NCI-H2171 treated with DMSO at 0.1 percent for 48 hours (cell line): ENCODE measurements at places on chromosomes 5 and 9.
A peak's percentile ranks its signal among the peaks of the same experiment; 100 is the strongest.

DNA sequence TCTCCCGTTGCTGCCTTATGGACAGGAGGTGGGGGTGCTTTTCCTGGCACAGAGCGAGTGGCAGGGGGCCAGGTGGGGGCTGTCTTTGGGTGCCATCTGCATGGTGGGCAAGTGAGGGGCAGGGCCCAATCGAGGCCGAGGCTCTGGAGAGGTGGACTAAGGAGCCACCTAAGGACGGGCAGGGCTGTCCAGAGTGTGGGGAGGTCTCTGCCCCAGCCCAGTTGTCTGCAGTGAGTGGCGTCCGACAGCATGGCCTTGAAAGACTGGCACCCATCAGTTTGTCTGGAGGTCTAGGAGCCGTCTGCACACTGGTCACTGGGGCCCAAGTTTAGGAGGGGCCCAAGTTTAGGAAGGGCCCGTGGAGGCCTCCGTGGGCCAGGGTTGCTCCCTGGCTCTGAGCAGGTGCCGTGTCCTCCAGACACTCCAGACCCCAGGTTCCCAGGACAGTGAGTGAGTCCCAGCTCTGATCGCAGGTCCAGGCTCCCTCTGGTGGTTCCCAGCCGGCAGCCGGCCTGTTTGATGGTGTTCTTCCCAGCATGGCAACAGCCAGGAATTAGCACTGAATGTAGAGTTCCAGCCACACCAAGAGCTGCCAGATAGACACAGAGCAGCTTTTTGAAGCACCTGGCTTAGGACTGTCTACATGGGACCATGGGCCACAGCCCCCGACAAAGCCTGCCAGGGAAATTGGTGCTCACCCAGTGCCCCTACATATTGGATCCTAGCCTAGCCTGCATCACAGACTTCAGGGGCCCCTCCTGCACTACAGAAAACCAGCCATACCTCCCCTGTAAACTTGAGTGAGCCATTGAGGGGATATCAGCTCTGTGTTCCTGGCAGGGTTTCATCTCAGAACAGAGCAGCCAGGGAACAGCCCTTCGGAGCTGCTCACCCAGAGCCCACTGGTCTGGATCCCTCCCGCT is 120.9 kb downstream of the WNK2 start:
- peak; percentile 40 for DNase-seq

DNA sequence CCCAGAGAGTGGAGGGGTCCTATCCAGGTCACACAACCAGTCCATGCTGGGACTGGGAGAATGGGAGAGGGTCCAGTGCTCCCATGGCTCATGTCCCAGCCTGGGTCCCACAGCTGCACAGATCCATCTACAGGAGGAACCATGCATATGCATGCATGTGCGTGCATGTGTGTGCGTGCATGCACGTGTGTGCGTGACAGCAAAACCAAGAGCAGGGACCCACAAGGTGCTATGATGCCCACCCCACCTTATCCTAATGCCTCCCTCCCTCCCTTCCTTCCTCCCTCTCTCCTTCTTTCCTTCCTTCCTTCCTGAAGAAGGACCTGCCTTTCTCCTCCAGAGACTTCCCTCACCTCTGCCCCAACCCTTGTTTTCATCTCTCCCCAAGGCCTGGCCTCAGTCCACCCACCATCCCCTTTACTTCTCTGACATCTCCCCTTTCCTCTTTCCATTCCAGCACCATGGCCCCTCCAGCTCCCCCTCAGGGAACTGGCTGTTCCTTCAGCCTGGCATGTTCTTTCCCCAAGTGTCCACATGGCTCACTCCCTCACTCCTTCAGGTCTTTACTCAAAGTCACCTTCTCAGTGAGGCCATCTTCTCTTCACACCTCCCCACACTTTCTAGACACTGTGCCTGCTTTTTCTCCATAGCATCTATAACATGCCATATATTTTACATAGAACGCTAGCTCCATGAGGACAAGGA is 21.8 kb downstream of the AQP7 start:
- no peak for DNase-seq

DNA sequence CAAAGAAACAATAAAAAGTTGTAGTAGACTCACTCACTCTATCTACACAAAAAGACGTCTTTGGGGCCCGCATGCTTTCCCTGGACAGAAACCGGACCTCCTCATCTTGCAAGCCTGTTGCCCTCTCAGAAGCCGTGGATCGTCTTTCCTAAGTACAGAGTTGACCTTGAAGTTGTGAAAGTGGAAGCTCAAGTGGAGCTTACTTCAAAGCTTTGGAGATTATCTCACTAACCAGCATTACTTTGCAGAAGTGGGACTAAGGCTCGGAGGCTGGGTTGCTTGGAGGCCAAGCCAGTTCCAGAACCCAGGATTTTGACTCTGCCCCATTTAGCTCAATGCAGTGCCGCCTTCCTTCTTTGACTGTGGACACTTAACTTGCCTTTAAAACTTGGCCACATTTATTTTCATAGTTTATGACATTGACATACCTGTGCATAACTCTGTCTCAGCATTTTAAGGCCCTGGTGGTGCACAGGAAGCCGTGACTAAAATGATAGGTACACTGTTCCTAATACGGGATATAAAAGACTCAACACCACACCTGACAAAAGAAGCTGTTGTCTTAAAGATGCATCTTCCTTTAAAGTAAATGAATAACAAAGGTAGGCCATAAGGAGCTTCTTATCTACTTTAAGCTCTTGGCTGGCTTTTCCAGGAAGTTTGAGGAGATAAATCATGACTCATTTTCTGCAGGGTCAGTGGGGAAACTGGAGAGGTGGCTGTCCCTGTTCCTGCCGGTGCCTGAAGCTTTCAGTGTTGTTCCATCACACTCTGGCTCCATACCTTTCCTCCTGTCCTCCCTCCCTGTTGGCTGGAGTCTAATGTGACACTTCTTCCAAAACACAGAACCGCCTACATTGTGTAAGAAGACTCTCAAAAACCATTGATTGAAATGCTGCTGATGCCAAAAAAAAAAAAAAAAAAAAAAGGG is 10.7 kb downstream of the SLC25A25 start:
- DNase-seq, result no peak

DNA sequence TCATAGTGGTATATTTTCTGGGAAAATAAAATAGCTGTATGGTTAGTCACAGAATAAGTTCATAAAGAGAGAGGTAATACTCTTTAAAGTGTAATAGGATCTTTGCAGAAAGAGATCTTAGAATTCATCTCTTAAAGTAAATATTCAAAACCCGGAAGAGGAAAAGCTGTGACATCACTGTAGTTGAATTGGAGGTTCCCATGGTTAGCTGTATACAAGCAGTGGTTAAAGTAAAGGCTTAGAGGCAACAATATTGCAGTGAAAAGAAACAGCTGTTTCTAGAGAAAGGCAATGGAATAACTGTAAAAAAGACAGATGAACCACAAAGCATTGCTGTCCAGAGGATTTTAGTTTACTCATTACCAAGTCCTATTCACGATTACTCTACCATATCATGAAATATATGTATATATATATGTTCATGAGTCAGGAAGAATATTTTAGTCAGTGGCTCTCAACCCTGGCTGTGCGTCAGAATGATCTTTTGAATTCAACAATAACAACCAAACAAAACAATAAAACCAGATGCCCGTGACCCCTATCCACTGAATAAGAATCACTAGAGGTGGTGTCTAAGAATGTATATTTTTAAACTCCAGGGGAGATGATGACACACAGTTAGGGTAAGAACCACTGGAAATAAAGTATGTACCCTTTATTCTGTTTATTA is 4.7 kb downstream of the ERCC6L2 start:
- no peak for DNase-seq

DNA sequence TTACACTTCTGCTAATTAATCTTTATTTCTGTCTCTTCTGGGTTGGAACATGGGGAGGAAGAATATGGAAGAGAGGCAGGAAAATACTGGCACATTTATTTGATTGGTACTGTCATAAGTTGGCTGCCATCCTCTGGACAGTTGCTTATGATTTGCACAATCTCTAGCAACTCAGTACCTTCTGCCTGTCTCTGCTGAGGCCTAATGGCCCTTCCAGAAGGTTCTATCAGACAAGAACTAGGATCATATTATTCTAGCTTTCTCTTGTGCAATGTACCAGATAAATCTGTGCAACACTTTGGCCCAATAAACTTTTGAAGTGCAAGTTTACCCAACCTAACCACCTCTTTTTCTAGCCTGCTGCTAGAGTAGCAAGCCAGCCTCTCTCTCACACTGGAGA is 335.0 kb downstream of the ARRDC3 start:
- no peak for DNase-seq

- DNase-seq, result no peak
Observed at GRCh38 chr5:78397831-78398230, 37.4 kb downstream of the SCAMP1 start.

DNA sequence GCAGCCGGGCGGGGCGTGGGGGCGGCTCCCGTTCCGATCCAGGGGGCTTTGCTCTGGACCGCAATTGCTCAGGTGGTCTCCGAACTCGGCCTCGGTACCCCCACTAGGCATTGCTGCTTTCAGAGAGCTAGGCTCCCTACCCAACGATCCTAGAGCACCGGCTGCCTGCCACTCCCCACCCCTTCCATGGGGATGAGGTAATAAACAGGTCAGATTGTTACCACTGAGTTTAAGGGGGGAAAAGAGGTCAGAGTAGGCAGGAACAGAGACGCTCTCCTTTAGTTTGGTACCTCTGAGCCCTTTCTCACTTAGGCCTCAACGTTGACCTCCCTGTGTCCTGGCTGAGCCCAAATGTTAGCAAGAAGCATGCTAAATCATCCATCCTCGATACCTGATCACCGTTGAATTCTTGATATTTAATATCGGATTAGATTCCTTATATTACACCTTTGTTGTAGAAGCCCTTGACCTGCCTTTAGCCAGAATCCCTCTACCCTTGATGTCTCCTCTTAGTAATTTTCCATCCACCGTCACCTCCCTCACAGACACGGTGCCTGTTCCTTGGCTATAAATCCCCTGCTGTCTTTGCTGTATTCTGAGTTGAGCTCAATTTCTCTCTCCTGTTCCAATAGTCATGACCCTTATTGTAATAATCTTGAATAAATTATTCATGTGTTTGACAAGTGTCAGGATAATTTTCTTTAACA is 588 bp upstream of the PLPP1 start:
- DNase-seq, result peak; percentile 59

DNA sequence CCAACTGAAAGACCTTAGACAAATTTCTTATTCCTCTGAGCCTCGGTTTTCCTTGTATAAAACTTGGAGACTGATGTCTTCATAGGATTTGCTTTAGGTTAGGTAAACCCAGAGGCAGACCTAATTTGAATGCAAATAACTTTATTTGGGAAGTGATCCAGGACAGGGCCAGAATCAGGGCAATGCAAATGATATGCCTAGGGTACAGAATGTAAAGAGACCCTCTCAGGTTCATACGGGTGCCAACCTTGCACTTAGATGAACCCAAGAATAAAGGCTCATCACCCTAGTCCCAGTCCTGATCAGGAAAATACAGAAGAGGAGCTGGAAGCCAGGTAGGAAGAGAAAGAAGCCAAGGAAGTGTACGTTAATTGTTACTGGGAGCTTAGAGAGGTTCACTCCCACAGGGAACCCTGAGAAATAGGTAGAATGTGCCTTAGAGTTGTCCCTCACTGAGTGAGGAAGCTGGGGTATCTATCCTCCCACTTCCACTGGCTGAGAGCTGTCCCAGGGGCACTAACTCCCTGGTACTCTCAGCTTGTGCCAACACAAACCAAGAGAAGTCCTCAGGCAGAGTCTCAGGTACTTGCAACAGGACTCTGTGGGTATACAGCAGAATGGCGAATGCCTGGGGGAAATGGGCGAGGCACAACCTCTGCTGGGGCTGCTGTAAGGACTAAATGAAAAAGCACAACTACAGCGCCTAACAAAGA is 3.1 kb upstream of the HK3 start:
- no peak for DNase-seq

DNA sequence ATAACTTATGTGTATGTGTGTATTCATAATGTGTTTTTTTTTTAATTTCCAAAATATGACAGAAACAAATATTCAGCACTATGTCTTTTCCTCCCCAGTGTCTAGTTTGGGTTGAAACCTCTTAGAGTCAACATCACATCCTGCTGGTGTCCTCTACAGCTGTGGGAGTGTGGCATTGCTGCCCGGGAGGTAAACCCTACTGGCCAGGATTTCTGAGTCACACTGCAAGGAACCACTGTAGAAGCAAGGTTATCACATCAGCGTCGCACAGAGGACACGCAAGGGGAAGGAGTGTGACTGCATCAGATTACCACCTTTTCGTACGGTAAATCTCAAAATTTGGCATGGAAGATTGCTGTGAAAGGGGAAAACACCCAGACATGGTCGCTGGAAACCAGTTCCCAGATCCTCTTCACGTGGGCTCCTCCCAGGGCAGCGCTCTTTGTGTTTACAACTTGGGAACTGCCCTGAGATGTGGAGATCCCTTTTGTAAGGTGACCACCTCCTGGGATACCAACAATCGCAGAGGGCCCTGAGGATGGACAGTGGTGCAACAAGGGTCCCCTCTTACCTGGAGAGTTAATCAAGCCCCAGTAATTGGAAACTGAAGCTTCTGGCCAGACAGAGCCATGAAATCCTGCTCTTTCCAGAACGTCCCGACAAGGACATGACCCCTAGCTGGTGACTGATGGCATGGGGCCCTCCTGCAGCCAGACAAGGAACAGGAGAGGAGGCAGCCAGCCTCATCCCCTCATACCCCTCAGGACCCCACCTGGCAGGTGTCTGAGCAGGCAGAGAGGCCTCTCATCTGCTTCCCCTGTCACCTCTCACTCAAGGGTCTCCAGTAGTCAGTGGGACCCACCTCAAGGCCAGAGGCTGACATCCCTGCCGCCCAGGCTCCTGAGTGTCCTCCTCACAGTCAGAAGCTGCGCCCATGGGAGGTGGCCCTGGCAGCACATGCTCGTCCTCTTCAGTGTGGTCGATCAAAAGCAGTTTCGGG is 194.7 kb downstream of the MED10 start:
- DNase-seq, result no peak

GRCh38 chr5:9090381-9091026 is 455.4 kb downstream of the SEMA5A start:
- no peak for DNase-seq

DNA sequence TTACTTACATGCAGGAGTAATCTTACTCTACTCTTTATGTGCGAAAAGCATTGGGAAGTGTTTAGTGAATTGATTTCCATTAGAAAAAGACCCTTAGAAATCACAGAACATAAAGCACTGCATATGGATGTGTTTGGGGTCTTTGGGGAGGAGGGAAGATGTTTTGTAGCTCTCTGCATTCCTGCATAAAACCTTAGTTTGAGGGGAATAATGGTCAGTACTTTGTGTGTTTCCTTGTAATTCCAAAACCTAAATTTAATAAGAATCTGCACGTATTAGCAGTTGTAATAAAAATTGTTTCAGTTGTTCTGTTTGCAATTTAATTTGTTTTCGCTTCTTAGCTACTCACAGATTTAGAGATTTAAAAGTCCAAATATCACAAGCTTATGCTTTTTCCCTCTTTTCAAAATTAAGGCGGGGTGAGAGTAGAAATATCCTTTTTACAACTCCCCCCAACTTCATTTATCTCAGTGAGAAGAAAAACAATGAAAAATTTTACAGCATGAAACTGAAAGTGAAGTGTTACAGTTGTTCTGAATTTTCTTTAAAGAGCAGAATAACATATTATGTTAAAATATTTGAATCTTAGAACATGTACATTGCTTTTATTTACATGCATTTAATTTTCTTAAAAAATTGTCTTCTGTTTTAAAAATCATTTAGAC is 143.8 kb downstream of the SMARCA2 start:
- DNase-seq, result no peak

- DNase-seq, result no peak
Observed at GRCh38 chr9:86721843-86722705, 225.2 kb downstream of the GAS1 start.
